ENCODE measurements at places on chromosomes 16 and 17.

DNA sequence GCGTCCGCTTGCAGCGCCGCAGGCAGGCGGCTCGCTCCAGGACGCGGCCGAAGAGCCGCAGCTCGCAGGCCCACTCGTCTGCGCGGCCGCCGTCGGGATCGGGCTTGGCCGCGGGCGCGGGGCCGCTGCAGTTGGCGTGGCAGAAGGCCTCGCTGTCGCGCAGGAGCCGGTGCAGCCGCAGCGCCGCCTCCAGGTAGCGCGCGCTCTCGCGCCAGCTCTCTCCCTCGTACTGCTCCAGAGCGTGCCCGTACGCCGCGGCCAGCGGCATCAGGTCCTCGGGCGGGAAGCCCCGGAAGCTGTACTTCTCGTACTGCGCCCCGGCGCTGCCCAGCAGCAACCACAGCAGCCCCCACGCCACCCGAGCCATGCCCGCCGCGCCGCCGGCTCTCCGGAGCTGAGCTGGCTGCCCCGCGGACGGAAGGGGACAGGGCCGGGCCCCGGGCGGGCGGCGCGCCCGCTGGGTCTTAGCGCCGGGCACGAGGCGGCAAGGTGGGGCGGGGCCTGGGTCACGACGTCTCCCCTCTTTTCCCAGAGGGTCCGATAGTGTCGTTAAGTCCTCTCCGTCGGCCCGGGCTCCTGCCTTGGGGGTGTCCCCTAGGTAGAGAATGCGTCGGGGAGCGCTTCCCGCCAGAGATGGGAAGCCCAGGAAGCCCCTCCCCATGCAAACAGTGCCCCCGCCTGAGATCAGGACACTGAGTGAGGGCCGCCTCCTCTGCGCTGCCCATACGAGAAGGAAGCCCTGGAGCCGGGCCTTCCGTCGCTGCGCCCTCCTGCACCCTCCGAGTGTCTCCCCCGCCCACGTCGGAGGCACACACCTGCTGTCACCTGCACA is at the start of gene P3H4:
Gene P3H4, minus strand, starts transcription at position 401 of the 832 bp plus-strand sequence. Its CDS starts 34 bp downstream, at position 367.
- no peak for DNase-seq

DNA sequence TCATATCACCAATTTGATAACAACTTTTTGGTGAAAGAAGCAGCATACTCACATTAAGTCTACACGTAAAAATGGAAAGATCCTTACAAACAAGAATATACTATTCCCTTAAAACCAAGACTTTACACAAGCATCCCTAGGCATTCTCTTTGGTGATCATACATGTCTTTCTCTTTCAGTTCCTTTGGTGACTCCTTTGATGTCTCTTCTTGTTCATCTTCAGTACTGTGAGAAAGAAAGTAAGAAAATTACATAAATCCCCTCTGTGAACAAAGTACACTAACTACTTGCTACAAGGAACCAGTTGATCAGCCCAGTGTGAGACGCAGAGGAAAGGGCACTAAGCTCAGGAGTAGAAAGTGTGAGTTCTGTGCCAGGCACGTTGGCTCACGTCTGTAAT is 59.6 kb upstream of the MTMR4 start:
- no peak for DNase-seq

GRCh38 chr16:82201926-82202325 is 31.9 kb upstream of the MPHOSPH6 start:
- peak; percentile 15 for DNase-seq

GRCh38 chr17:49703557-49704277 is 4.0 kb downstream of the SLC35B1 start:
- DNase-seq, result no peak

DNA sequence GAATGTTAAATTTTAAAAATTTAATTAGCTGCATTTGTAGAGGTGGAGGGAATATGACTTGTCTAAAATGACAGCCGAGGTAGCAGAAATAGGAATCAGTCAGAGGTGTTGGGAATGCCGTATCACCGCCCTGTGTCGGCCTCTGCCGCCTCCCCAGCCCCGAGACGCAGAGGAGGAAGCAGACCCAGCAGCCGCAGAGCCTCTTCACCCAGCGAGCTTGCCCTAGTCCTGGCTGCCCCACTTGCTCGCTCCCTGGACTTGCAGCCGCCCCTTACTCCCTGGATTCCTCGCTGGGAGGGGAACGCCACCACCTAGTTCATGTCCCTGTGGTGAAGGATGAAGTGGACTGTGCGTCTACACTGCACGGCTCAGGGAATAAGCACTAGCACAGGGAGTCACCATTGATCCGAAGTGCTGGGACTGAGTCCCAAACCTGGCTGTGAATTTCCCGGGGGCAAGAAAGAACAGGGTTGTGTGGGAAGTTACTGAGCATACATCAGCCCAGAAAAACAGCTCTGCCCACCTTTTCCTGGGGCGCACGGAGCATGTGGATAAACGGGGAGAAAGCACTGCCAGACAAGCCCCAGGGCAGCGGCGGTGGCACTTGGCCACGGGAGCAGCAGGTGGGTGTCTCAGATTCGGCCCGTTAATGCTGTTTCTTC is 76.8 kb downstream of the RPTOR start:
- DNase-seq, result no peak

- no peak for DNase-seq
Measured at GRCh38 chr17:42284566-42284965, 3.7 kb upstream of the STAT5A start.

GRCh38 chr16:49194537-49195236 is 87.0 kb downstream of the CBLN1 start:
- DNase-seq, result peak; percentile 4

- no peak for DNase-seq
Measured at GRCh38 chr16:19071811-19072777, 4.7 kb downstream of the COQ7 start.

- DNase-seq, result no peak
Measured at GRCh38 chr17:27526604-27527002, 70.4 kb downstream of the KSR1 start.

- DNase-seq, result no peak
Measured at GRCh38 chr16:8878523-8878911, 3.6 kb upstream of the LITAFD start.

GRCh38 chr17:32240750-32241149 is 24.9 kb upstream of the RHBDL3 start:
- DNase-seq, result no peak

- no peak for DNase-seq
Measured at GRCh38 chr17:64120159-64120810, 9.7 kb downstream of the ERN1 start.

- no peak for DNase-seq
Measured at GRCh38 chr17:73356561-73357170, 44.9 kb upstream of the CDC42EP4 start.

DNA sequence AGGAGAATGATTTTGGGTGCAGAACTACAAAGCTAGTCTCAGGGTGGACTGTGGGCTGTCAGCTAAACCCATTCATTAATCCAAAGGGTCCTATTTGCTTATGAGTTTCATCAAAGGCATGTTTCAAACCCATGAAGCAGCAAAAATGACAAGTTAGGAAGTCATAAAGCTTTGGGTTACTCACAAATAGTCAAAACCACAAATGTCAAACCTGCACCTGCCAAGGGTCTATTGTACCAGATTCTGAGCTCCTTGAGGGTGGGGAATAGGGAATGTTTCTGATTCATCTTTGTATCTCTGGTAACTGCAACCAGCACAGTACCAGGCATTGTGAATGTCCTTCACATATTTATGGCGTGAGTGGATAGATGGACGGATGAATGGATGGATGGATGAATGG is 317.7 kb downstream of the MAF start:
- no peak for DNase-seq

DNA sequence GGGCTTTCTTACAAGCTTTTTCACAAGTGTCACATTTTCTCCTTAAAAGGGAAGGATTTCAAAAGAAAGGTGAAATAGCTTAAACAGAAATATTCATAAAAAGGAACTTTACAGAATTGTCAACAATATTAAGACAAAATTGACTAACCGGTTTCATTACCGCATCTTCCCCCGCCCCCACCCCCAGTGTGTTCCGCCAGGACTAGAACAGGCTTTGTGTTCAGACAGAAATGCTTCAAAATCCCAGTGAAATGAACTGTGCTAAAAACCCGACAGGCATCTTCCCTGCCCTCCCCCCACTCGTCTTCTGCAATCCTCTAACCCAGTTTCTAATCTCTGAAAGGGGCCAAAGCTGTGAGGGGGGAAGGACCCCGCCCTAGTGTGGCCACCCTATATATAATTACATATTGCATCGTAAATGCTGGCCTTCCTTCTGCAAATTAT is 990 bp upstream of the ROGDI start:
- DNase-seq, result no peak

- no peak for DNase-seq
Measured at GRCh38 chr17:3546521-3546920, 11.1 kb downstream of the TRPV3 start.

Data from spinal cord (tissue), 10 donors.